ENCODE measurements at places on chromosomes 6 and 20.
A peak's percentile ranks its signal among the peaks of the same experiment; 100 is the strongest.

GRCh38 chr20:10660661-10661060, 13.1 kb downstream of the JAG1 start:
- no peak for DNase-seq

DNA sequence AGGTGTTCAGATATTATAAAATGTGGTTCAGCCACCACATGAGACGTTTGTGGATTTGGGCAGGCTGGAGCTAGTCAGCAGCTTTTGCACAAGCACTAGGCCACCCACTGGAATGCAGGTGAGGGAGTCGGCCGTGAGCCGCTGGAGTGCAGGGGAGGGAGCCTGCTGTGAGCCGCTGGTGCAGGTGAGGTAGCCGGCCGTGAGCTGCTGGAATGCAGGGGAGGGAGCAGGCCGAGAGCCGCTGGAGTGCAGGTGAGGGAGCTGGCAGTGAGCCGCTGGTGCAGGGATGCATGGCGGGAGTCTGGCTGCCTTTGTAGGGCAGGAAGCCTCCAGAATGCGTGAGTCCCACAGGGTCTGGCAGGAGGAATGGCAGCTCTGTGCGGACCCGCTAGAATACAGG, 1907.6 kb upstream of the DEFB115 start:
- DNase-seq, result no peak

DNA sequence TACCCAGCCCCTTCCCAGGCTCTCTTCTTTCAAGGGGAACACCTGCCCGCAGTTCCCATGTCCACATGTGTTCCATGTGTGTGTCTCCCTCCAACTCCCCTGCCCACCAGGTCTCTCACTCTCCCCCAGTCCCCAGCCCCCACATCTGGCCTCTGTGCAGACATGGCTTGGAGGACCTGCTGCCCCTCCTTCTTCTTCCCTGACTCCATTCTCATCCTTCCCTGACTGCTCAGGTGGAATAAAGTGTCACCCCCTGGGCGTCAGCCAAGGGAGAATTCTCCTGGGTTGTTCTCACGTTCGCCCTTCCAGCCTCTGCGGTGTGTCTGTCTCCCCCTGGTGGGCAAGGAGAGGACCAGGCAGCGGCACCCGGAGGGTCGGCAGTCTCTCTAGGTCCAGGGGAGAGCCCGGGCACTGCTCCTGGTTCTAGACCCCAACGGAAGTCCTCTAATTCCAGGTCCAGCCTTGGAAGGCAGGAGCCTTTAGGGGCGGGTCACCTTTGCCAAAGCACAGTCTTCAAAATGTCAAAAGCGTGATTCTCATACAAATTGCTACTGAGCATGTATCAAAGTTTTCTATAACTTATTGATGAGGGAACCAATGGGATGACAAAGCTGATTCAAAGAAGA, 50.5 kb downstream of the EBF4 start:
- DNase-seq, result peak; percentile 57

GRCh38 chr6:105596284-105596755, 193.4 kb upstream of the PREP start:
- no peak for DNase-seq

- DNase-seq, result no peak
Observed at GRCh38 chr6:106046116-106046853, 39.9 kb upstream of the PRDM1 start.
